ENCODE measurements at places on chromosomes 13 and 19.

DNA sequence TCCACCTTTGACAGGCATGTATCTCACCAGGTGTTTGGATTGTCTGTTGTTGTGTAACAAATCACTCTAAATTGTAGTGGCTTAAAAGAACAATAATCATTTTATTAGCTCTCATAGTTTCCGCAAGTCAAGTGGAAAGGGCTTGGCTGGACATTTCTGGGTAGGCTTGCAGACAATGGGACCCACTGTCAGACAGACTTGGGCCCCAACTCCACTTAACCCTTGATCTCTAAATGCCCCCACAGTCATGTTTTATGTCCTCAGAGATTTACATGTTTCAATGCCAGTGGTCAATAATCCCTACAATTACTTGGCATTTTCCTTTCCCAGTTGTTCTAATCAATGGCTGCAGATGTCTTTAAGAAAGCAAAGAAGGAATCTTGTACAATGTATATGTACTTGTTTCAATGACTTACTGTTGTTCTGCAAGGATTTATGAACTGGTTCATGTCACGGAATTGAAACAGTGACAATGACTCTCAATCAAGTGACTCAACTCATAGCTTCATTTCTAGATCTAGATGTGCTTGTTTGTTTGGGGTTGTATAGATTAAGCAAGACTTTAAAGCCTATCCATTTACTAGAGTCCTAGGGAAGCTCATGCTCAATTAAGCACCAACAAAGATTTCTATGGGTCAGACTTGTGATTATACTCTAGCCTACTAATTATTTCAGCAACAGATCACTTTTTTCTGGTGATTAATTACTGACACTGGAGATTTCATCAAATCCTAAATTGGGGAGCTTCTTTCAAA is 510.1 kb upstream of the NBEA start:
- DNase-seq, result no peak

GRCh38 chr13:40377783-40378182 is 288.7 kb downstream of the FOXO1 start:
- no peak for DNase-seq

GRCh38 chr13:113794764-113795173 is 35.7 kb downstream of the TMEM255B start:
- no peak for DNase-seq

DNA sequence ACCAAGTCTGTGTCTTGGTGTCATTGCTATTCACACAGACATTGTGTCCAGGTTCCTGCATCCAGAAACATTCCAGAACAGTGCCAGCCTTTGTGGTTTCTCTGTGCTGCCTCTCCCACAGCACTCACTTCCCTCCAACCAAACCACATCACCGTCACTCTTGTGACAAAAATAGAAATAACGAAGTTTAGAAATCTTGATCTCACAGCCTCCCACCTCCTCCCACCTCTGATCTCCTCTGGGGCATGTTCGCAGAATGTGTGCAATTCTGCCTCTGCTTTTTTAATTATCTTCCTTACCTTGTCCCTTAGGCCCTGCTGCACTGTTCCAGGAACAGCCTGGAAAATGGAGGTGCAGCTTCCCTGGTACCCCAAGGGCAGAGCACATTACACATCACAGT is 8.7 kb upstream of the SERPINE3 start:
- no peak for DNase-seq

DNA sequence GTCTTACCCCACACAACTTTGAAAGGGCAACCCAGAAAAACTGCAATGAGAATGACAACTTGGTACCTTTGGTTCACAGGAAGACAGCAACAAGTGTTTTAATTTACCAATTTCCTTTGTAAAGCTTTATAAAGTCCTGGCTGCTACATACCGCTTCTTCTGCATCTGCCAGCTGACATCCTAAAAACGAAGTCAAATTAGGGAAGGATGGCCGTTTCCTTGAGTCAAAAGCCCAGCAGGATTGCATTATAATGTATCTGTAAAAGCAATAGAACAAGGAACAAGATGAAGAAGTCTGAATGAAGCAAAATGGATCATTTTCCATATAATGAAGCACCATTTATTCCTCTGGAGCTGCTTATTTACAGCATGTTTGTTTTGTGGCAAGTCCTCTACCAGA is 25.8 kb upstream of the URAD start:
- DNase-seq, result no peak

DNA sequence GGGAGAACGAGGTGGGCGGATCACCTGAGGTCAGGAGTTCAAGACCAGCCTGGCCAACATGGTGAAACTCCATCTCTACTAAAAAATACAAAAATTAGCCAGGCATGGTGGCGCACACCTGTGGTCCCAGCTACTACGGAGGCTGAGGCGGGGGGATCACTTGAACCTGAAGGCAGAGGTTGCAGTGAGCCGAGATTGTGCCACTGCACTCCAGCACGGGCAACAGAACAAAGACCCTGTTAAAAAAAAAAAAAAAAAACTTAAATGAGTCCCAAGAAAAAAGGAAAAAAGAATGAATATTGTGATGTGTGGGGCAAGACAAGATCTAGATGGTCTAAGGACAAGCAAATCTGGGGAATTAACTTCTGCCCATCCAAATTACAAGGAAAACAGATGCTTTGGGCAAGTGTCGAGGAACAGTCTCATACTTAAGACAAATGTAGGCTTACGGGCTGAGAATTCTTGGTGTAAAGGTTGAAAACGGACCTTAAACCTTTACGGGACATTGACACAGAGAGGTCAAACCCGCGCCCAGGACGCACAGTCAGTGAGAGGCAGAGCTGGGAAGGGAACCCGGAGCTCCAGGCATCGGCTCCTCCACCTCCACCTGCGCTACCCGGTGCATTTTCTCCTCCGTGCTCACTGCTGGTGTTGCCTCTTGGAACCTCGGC is 656 bp upstream of the ZNF324 start:
- no peak for DNase-seq
